ENCODE measurements at places on chromosomes 6 and 20. TPM values are rescaled to one million over a fixed set of nuclear protein-coding genes. Genes with fewer than 3 reads are reported as not detected.
A peak's percentile ranks its signal among the peaks of the same experiment; 100 is the strongest.

The BAK1 gene
- total RNA-seq, result 2.9 TPM

The TP53TG5 gene
- total RNA-seq, result not detected

The PRDM1 gene
- 1.6 TPM for total RNA-seq

The TMEM217 gene
- 1.2 TPM for total RNA-seq

DNA sequence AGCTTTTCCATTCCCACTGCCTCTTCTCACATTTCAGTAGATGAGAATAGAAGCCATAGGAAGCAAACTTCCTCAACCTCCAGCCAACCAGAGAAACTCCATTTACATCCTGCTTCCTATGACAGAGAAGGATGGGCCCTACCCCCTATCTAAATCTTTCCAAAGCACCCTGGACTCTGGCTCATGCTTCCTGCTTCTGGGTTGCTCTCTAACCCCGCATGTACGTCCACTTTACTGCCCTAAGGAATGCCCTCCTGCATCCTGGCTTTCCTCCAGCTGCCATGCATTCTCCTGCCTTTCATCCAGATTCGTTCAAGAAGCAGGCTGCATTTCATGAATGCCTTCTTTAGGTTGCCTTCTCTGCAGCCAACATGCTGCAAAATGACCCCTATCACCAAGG, 91.9 kb downstream of the FAM217A start:
- no peak for DNase-seq

GRCh38 chr6:27040244-27041042, 207.1 kb upstream of the PRSS16 start:
- no peak for DNase-seq

DNA sequence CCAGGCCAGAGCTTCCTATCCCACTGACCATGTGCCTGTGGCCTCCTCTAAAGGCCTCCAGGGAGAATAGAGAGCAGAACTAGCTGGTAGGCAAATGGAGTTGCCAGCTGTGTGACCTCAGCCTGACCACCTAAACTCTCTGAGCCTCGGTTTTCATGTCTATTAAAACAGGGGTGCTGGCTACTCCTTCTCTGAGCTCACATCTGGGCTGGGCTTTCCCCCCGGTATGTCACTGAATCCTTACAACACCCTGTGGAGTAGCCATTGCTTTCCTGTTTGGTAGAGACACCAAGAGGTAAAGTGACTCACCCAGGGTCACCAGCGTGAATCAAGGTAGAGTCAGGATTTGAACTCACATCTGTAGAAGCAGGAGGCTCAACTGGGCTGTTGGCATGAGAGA, 132.1 kb downstream of the JPH2 start:
- DNase-seq, result no peak

GRCh38 chr6:79313254-79313653, 78.8 kb upstream of the HMGN3 start:
- DNase-seq, result no peak

DNA sequence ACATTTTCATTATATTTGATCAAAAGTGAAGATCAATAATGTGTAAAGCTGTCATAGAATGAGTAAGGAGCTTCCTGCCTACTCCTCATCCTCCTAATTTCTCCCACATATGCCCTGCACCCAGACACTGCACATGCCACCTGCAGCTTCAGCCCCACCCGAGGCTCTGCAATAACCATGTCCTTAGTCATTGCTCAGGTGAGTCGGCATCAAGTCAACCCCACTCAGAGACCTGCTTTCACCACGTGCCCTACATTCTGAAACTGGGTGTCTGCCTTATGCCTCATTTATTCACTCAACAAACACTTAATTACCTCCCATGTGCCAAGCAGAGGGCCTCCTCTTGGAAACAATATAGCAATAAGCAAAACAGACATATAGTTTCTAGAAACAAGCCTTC, 15.4 kb upstream of the TNFAIP3 start:
- DNase-seq, result no peak

DNA sequence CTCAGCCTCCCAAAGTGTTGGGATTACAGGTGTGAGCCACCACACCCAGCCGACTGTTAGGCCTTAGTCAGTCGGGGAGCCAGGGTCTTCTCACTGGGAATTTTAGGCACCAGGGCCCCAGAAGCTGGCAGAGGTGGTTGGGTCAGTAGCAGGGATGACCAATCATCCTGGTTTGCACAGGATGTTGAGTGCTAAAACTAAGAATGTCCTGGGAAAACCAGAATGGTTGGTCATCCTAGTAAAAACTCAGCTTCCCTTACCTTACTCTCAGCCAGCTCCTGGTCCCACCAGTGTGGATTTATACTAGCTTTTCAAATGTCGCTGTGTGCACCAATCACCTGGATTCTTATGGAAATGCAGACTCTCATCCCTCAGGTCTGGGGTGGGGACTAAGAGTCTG, 31.8 kb downstream of the KCNG1 start:
- no peak for DNase-seq

DNA sequence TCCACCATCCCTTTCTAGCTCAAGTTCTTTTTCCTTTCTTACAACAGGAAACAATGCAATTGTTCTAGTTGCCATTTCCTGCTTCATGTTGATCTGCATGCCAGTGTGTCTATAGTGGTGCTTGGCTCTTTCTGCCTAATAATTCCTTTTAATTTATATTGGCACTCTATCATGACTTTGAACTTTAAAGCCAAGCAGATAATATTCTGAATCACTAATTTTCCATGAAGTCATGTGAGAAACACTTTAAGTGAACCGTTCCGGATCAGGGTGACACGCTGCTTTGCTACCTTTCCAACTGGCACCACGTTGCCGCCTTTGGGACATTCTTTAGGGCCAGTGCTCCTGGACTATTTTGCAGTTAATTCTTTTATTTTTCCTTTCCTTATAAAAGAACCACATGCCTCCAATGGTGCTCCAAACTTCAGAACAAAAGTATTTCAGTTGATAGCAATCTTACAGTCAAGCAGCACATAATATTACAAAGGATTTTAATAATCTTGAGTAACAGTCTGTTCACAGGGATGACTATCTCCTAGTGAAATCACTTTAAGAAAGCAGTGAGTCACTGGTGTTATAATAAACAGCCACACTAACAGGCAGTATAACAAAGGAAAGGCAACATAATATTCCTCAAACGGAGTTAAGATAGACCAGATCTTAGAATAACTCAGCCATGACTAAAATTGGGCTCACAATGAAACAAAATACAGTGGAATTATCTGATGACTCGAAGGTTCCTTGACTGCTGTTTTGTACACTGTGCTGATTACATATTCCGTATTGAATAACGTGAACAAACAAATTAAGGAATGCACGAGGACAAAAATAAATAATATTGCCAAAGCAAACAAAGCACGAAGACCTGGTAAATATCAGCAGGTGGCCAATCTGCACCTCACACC, 19.0 kb upstream of the BLOC1S5 start:
- DNase-seq, result no peak

DNA sequence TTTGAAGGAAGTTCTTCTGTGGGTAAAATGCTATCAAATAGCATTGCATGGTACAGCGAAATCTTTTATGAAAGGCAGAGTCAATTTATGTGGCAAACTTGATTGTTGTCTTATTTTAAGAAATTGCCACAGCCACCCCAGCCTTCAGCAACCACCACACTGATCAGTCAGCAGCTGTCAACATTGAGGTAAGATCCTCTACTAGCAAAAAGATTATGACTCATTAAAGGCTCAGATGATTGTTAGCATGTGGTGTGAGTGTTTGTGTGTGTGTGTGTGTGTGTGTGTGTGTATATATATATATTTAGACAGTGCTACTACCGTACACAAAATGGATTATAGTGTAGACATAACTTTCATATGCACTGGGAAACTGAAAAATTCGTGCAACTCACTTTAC, 27.8 kb downstream of the LRRN4 start:
- no peak for DNase-seq

- no peak for DNase-seq
Measured at GRCh38 chr6:356828-357251, 34.7 kb upstream of the IRF4 start.

- DNase-seq, result no peak
Measured at GRCh38 chr6:144729502-144729901, 444.4 kb downstream of the UTRN start.

GRCh38 chr20:17859616-17860232, 108.9 kb downstream of the SNX5 start:
- no peak for DNase-seq

DNA sequence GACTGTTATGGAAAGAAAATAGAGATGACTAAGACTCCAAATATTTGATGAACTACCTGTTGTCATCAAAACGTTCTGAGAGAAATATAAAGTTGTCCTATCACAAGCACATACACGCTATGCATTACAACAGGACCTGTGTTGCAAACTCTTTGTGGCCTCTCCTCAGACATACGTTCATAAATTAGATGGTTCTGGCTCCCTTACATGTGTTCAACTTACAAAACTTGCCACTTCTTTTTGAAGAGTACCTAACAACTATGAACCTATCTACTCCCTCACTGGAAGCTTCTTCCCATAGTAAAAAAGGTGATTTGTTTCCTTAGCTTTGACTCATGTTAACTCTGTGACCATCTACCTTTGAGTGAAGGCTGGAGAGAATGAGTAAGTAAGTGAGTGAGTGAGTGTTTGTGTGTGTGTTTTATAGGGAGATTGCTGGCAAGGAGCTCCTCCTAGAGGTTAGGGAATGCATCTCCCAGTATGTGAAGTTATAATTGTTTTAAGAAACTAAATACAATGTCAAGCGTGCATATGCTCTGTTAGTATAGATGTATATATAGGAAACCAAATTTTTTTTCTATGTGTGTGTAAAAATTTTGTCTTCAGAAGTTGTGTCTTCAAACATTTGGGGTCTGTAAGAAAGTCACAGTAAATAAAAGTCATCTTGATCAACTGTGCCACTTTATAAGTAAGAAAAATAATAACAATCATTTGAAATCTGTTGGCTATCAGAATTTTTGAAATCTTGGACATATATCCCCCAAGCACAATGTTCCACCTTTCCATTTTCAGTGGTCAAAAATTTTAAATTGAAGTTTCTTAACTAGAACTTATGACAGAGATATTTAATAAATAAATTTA, 1211.1 kb upstream of the GJE1 start:
- peak; percentile 8 for DNase-seq

Data from frontal cortex (tissue), 4 donors.